Skeletal muscle cell (primary cell): ENCODE measurements at places on chromosomes 5 and 9.

GRCh38 chr9:68458918-68459317 is 81.8 kb downstream of the TMEM252 start:
- DNase-seq: no peak

- peak; percentile 99 for DNase-seq
Measured at GRCh38 chr5:98309785-98310598, 463.5 kb upstream of the RGMB start.

- DNase-seq: no peak
Measured at GRCh38 chr9:29183971-29184370, 1610.7 kb upstream of the C9orf72 start.

DNA sequence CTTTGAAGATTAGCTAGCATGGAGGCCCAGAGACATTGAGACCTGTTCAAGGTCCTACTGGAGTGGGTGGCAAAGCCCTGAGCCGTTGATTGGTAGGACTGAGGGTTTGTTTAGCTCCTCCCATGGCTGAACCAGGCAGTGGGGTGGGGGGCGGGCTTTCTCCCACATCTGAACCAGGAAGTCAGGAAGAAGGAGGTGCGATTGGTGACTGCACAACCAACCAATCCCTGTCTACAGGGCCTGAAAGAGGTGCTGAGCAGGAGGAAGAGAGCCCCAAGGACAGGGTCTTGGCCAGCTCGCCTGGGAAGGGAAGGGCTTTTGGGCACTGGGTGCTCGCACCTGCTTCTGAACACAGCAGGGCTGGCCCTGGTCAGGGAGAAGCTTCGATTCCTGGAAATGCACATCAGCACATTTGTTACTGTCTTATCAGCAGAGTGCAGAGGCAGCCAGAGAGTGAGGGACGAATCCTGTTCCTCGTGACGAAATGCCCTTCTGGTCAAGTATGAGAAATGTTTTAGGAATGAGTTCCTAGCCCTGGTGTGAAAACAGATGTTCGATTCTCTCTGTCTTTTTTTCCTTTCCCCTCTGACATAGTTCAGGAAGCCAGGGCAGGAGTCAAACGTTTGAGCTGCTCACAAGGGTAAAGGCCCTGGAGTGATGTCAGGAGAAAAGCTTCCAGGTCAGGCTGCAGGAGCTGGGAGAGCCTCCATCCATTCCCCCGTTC is 294.8 kb upstream of the KLF4 start:
- peak; percentile 60 for DNase-seq

DNA sequence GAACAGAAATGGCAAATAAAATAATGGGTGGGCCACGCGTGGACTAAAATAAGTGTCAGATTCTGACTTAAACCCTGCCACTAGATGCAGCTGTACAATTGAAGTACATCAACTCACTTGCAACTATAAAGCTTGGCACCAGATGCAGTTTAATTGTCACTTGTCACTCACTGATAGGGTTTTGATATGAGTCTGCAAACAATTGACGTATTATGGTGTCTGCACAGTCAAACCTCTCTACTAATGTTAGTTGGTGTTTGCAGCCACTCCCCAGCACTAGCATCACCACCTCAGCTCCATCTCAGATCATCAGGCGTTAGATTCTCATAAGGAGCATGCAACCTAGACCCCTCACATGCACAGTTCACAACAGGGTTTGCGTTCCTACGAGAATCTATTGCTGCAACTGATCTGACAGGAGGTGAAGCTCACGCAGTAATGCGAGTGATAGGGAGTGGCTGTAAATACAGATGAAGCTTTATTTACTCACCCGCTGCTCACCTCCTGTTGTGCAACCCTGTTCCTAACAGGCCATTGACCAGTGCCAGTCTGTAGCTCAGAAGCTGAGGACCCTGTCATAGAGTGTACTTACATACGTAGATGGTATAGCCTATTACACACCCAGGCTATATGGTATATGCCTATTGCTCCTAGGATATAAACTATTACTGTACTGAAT is 72.1 kb upstream of the SEMA6A start:
- DNase-seq: no peak

DNA sequence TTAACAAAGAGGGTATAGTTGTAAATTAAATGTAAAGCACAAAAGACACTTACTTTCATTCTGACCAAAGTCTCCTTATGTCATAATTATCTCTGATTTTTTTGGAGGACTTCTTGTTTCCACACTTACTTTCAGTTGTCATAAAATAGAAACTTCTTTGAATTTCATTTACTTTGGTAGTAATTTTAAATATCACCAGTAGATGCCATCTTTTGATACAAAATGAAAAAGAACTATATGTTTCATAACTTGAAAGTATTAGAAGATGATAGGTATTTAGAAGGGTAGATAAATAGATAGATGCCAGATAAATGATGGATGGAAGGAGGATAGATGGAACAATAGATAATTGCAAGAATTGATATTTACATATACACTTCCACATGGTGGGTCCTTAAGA is 1865.3 kb upstream of the CDH9 start:
- DNase-seq: no peak

GRCh38 chr5:150322202-150322601 is 19.5 kb upstream of the ARSI start:
- DNase-seq: no peak

DNA sequence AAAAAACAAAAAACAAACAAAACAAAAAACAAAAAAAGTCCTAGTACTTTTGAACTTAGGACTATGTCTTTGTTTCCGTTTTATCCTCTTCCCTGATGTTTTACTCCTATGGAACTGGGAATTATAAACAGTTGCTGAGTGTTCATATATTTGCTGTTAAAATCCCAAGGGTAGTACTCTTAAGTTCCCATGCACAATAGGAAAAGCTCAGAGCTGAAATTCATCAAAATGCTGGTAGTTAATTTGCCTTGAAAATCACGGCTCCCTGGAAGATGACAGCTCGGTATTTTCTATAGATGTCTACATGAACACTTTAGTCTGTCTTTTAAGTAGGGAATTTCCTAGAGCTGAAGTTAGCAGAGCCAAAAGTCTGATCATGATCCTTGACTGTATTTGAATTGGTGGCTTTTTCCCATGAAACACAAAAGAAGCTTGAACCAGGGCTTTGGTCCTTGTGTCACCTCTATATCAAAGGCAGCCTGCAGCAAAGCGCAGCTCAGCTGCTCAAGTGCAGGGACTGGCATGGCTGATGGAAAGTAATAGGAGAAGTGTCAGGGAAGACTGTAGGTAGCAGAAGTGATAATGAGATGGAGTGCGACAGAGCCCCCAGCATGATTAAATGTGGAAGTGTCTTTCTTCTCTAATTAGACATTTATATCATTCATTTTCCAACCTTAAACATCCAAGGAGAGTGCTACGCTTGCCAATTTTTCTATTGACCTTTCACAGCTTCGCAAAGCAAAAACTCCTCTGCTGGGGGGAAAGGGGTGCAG is 310.9 kb downstream of the TRIM36 start:
- no peak for DNase-seq

DNA sequence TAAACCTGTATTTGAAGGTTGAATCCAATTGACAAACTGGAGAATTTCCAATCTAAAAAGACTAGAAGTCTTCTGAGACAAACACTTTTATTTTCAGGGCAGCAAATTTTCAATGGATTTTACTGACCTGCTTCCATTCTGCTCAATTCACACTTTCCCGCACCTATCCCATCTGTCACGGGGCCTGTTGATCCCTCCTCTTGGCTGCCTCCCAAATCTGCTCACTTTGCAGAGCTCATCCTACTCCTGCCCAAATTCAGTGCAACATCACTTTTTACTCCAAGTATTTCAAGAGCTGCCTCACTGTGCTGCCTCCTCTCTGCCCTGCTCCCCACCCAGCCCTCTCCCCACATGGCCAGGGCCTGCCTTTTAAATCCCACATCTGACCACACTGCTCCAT is 35.1 kb downstream of the GOLM1 start:
- no peak for DNase-seq

DNA sequence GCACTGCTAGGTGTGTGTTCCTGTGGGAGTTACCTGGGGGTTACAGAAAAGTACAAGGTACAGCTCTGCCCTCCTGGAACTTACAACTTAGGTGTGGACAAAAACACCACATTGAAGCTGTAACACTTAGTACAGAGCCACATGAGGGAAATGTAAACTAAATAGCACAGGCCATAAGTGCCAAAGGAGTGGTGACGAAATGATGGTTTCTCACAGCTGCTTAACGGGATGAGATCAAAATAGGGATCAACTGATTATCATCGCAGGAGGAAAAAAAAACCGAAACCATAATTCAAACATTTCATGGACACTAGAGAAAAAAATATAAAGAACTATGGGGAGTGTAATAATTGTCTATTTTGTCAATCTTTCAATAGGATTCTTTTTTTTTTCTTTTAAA is 5.9 kb downstream of the LIX1 start:
- no peak for DNase-seq

GRCh38 chr5:178675922-178676321 is 49.1 kb upstream of the CLK4 start:
- DNase-seq: no peak

GRCh38 chr9:129341171-129341986 is 163.3 kb upstream of the IER5L start:
- DNase-seq: no peak

DNA sequence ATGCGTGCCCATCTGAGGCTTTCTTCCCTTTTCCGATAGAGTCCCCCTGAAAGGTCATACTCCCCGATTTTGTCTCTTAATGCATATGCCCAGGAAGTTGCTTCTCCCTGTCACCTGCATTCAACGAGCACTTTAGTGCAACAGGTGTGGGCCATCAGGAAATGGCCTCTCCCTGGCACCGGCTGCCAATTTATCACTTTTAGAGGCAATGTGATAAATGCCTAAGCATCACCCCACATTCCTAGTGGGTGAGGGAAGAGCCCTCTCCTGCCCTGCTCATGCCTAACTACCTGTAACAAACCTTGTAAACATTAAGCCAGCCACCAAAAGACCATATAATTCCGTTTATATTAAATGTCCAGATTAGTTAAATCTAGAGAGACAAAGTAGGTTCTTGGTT is 1.1 kb upstream of the SNAPC3 start:
- DNase-seq: no peak
